ENCODE measurements at places on chromosomes 3 and 15.
A peak's percentile ranks its signal among the peaks of the same experiment; 100 is the strongest.

DNA sequence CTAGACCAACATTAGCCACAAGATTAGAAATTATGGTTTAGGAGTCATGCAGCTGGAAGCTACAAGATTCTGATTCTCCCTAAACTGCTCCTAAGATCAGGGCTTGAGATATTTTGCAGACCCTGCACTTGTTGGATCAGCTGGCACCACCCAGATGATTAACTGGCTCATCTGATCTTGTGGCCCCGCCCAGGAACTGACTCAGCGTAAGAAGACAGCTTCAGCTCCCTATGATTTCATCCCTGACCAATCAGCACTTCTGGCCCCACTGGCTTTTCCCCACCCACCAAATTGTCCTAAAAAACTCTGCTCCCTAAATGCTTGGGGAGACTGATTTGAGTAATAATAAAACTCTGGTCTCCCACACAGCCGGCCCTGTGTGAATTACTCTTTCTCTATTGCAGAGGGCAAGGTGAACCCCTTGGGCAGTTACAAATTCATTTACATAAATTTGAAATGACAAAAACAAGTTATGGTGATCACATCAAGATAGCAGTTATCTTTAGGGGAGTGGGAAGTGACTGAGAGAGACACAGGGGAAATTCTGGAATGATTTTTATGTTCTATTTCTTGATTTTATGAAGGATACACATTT is 76.5 kb downstream of the CD200R1L start:
- no peak for DNase-seq

- no peak for DNase-seq
These were observed 121.7 kb downstream of the EDEM1 start for GRCh38 chr3:5309171-5309570.

DNA sequence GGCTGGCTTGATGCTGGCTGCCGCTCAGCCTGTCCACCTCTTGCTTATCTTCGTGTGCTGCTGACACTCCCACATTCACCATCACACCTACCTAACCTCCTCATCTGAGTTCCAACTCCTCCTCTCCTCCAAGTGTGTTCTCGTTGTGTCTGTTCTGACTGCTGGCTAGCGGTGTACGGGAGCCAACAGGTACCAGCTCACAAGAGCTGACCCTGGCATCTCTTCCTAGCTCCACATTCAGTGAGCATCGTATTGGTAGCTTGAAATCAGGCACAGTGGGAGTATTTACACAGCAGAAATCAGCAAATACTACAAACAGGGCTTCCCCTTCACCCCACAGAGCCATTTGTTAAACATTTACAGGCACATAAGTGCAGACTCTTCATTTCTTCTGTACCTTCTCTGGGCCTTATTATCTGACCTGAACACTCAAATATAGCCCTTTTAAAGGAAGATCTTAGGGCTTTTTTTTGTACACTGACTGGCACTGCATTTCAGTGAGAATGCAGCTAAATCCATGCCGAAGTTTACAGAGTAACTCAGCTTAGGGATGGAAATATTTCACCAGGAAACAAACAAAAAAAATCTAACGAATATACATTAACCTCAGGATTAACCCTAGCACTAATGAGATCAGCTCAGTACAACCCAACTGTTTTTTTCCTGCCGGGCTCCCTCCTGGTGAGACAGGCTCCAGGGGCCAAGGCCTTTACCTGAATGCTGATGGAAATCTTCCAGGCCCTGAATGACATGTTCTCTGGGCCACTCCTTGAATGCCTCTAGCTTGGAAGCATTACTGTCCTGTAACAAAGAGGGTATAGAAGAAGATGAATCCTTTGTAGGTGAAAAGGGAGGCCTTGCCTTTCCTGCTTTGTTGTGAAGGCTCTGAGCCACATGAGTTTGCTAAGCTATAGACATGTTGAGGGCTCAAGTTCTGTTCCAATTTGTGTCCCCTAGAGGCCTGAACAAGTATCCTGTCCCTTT is 150.5 kb upstream of the LPP start:
- DNase-seq = no peak

GRCh38 chr3:16546186-16547010 is 32.9 kb upstream of the RFTN1 start:
- no peak for DNase-seq

DNA sequence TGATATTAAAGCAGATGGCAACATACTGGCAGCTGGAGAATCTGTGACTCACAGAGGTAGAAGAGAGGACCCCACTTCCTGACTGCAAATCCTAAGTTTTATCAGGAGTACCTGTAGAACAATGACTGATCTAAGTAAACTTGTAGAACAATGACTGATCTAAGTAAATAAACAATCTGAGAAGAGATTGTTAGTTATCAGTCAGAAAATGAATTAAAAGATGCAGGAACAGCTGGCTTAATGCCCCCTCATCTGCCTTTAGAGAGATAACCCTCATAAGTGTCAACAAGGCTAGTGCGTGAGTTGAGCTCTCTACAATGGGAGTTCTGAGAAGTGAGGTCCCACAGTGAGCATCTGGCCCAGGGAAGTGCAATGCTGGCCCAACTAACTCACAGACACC is 14.6 kb downstream of the ACAD11 start:
- no peak for DNase-seq

DNA sequence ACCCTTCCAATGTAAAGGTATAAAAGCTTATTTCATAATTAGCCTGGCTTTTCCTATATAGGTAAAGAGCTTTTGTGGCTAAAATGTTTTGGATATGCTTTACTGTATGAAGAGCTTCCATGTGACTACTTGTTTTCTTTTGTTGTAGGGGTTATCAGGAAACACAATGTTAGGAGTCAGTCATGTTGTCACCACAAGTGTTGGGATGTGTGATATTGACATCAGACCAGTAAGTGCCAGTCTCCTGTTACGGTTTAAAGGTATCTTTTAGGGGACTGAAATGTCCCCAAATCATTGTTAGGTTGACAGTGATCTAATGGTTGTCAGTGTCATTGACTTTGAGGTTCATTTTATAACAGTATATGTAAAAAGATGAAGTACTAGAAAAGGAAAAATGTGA is 18.3 kb downstream of the ACTL6A start:
- DNase-seq = no peak

GRCh38 chr3:189981668-189982067 is 139.0 kb downstream of the P3H2 start:
- no peak for DNase-seq

GRCh38 chr15:90233387-90234095 is at the start of gene CIB1:
Gene CIB1 (minus strand): TSS chr15:90233941. CDS start chr15:90233885, 56 bp downstream.
- peak; percentile 97 for DNase-seq

GRCh38 chr15:75840659-75841058 is 2.6 kb upstream of the UBE2Q2 start:
- DNase-seq = no peak

DNA sequence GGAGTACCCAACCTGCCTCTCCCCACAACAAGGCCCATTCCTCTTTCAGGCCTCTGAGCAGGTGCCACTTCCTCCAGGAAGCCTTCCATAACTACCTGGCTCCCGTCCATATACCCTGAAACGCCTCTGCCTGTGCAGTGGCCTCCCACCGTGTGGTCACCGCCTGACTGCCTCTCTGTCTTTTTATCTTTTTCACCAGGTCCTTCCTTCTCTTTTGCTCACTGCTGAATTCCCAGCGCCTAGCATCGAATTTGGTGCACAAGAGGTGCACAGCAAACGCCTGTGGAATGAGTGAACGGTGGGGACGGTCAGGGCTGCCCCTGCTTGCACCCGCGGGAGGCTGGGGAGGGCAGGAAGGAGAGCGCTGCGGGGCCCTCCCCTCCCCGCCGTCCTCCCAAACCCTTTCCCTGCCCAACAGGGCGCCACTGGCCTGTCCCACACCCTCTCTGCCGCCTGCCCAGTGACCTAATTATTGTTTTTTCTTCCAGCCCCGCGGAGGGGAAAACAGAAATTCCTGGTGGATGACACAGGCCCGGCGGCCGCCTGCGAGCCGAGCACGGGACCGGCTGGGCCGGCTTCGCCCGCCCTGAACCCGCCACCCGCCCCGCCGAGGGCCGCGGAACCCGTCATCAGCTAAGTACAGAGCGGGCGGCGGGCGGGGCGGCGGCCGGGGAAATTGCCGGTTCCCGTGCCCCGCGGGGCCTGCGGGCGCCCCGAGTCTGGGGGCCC is 140.1 kb downstream of the SMAD6 start:
- DNase-seq = peak; percentile 86

DNA sequence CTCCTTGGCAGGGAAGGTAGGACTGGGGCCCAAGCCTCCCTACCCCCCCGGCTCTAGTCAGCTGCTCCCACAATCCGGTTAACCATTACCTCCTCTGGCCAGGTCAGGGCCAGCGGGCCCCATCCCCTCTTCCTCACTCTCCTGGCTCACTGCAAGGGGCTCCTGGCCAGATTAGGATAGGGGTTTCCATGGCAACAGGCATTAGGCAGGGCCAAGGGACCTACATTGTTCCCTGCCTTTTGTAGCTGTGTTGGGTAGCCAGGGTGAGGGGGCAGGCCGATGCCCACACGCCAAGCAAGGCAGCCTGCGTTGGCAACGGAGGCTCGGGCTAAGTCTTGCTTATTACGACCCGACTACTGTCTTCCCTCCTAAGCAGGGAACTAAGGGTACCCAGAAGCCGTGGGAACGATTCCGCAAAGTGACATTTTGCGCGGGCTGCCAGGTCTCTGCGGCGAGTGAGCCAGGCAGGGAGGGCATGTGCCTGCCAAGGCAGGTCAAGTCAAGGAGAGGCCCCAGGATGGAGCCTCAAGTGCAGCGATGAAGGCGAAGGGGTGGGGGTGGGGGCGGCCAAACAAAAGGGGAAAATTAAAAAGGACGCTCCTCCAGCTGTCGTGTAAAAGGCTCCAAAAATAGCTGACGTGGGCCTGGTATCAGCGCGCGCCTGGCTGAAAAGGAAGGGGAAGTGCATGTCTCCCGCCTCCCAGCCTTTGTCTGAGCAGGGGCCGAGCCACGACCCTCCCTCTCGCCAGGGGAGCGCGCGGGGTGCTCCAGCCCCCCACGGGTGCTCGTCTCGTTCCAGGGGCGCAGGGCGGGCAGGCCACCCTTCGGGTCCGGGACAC is 919 bp downstream of the IDH2 start:
- DNase-seq = no peak

- DNase-seq = no peak
These were observed 2.5 kb upstream of the PCSK6 start for GRCh38 chr15:101491734-101492640.

GRCh38 chr3:47163169-47164006 is 525 bp downstream of the SETD2 start:
- DNase-seq = peak; percentile 58

- DNase-seq = no peak
These were observed 70.0 kb downstream of the UBE3A start for GRCh38 chr15:25368850-25369249.

DNA sequence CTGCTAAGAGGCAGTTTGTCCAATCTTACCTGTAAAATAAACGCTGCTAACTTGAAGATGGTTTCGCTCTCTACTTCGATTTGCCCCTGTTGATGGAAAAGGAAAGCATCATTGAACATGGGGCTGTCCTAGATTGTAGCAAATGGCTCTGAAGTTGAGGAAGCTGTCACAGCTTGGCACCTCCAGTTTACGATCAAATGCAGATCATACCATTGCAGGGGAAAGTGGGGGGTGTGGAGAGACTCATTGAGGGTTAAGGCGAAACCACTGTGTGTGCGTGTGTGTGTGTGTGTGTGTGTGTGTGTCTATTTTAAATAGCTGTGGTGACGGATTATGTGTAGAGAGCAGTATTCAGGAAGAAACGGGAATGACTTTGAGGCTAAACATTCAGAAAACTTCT is 127.6 kb upstream of the LMOD3 start:
- DNase-seq = no peak

DNA sequence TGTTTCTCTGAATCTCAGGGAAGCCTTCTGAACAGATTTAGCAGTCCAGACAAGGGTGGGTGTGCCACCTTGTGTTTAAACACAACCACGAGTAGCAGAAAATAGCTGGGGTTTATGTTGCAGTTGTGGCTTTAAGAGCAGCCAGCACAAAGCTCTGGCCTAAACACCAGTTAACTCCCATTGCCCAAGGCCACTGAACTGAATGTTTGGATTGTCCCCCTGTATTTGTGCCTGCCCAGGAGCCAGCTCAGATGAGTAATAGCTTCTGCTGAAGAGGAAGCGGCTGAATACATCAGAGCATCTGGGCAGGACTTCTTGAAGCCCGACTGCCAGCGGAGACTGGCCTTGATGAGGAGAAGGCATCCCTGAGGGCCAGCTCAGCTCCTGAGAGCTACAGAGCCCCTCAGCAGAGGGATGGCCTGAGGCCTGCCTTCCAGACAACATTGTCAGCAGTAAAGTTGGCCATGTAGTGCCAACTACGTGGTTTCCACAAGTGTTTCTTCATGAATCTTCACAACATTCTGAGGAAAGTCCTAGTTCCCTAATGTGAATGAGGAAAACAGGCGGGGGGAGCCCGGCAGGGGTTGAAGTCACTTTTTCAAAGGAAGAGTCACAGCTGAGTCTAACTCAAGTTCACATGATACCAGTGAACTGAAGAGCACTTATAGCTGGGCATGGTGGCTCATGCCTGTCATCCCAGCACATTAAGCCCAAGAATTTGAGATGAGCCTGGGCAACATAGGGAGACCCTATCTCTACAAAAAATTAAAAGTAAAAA is 65.8 kb upstream of the ZBTB38 start:
- no peak for DNase-seq

DNA sequence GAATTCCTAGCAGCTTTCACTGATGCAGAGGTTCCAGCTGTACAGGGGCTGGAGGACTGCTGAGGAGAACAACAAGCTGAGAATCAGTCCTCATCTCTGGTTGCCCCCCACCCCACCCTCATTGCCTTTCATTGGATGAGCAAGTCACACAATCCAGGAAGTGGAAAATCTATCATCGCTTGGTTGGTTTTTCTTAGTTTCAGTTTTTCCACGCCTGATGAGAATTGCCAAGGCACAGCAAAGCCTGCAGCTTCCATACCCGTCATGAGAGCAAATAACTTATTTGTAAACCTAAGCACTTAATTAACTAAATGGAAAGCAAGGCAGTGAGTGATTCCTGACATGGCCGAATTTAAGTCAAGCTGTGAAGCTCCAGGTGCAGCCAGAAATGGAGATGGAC is 21.4 kb upstream of the LIPC start:
- DNase-seq = no peak

All from HuH-7.5 (cell line).